ENCODE measurements at places on chromosomes 16 and 17. TPM values are rescaled to one million over a fixed set of nuclear protein-coding genes. Genes with fewer than 3 reads are reported as not detected.
A peak's percentile ranks its signal among the peaks of the same experiment; 100 is the strongest.

LGALS9 gene
- total RNA-seq = 53.9 TPM

WFDC1 gene
- total RNA-seq = 93.6 TPM

TNS4 gene
- total RNA-seq = 0.38 TPM

CCL4 gene
- 2.3 TPM for total RNA-seq

DNA sequence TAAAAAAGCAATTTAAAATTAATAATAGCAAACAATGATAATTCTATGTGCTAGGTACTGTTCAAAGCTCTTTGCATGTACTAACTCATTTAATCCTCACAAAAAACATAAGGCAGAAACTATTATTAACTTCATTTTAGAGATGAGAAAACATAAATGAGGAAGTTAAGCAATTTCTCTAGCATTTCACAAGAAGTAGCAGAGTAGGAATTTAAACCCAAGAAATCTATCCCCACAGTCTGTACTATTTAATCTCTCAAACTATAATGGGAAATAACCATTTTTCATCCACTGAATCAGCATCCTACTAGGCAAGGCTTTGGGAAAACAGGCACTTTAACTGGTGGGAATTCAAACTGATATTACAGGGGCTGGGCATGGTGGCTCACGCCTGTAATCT, 42.2 kb upstream of the INTS2 start:
- DNase-seq = no peak

- DNase-seq = no peak
Observed at GRCh38 chr17:45246861-45247428, 14.9 kb downstream of the SPATA32 start.

DNA sequence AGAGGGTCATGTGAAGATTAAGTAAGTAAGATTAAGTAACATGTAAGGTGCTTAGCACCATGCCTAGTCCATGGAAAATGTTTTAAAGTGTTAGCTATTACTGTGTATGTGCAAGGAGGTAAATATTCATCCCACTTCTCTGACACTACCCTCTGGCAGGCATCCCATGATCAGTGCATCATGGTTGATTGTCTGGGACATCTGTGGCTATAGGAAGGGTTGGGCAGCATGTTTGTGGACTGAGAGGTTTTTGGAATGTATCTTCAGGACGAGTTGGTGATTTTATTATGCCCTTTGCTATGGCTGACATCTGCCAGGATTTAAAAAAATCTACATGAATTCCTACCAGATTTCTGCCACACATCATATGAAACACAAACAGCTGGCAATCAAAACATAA, 6.5 kb upstream of the TAOK1 start:
- no peak for DNase-seq

DNA sequence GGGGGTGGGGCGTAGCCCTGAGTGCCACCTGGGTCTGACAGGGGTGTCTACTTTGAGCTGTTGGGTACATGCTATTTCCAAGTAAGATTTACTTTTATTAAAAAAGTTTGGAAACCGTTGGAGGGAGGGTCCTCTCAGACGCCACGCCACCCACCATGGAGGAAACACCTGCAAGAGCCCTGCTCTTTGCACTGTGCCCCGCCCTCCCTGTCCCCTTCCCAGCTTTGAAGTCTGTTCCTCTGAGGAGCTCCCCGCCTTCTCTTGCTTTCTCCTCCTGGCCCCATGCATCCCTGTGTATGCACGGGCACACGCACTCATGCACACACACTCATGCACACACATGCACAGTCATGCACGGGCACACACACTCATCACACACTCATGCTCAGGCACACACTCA, 15.5 kb downstream of the ADGRG1 start:
- no peak for DNase-seq

DNA sequence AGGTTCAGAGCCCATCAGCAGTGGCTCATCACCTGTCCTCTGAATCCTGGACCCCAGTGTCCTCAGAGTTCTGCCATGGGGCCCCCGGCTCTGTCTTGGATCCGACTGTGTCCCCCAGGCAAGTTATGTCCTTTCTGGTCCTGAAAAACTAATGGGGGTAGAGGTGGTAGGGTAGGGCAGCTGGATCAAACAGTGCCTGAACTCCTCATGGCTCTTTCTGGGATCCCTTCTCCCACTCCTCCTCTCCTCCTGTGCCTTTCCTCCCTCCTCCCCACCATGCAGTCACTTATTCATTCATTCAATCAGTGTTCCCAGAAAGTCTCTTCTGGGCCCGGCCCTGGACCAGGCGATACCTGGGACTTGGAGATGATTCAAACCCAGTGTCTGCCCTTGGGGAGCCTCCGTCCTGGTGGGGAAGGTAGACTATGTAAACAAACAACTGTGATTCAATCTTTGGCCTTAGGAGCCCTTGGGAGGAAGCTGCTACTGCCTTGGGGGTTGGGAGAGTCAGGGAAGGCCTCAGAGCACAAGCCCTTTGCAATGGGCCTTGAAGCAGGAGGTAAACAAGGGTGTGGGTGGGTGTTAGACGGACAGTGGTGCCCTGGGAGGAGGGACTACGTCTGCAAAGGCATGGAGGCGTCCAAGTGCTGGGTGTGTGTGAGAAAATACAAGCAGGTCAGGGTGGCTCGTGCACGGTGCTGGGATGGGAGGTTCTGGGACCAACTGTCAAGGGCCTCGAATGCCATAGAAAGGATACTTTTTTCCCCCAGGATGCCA, 6.4 kb upstream of the FAM83G start:
- DNase-seq = no peak

GRCh38 chr17:4632581-4632920, 8.9 kb downstream of the ALOX15 start:
- no peak for DNase-seq

- no peak for DNase-seq
Observed at GRCh38 chr16:933581-933980, 37.2 kb downstream of the LMF1 start.

GRCh38 chr17:80797741-80798594, 193.7 kb upstream of the CHMP6 start:
- no peak for DNase-seq

- no peak for DNase-seq
Observed at GRCh38 chr17:47257651-47258339, 4.2 kb downstream of the ITGB3 start.

DNA sequence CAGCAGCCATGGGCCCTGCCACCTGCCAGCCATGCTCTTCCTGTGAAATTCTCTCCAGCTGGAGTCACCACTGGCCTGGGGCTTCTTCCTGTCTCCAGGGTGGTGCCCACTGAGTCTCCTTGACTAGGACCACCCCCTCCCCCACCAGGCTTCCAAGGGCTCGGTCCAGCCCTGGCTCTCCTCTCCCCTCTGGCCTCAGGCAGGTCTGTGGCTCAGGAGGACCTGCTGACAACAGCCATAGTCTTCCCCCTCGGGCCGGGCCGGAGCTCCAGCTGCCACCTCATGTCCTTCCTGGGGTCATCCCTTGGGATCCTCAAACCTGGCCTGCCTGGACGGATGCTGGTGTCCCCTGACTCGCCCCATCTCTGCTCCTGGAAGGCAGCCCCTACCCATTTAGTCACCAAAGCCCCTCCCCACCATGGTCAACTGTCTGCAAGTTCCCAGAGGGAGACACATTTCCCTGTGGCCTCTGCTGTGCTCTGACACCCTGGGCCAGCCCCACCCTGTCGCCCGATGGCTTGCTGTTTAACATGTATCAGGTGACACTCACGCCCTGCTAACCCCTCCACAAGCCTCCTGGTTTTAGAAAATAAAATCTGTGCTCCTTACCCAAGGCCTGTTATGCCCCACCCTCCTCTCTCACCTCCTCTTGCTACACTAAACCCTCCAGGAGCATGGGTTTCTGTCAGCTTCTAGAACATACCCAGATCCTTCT, 186.2 kb downstream of the RBFOX3 start:
- DNase-seq = no peak

GRCh38 chr17:4083187-4083586, 59.6 kb downstream of the ZZEF1 start:
- no peak for DNase-seq

GRCh38 chr16:87570938-87571867, 31.1 kb upstream of the JPH3 start:
- DNase-seq = peak; percentile 89

DNA sequence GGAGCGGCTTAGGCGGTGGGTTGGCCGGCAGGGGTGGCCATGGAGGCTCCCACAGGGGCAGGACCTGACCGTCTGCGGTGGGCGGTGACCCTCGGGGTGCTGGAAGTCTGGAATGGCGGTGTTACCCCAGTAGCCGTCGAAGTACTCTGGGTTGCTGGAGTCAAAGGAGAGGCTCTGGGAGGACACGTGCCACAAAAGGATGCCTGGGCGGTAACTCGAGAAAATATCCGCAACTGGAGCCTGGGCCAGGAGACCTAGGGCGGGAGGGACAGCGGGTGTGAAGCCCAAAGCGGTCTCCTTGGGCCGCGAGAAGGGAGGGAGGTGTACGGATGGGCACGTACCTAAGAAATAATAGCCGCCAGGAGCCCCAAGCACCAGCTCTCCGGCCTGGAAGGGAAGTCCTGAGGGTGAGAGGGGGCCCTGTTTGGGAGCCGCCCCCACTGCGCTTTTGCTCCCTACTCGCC, 4.6 kb downstream of the ITGA2B start:
- DNase-seq = peak; percentile 76

- DNase-seq = no peak
Observed at GRCh38 chr16:79970551-79971236, 370.2 kb upstream of the MAF start.

Data from posterior vena cava (tissue), 2 donors.